Posterior vena cava (tissue), 2 donors: ENCODE measurements at places on chromosomes 13 and 19.
A peak's percentile ranks its signal among the peaks of the same experiment; 100 is the strongest.

GRCh38 chr19:2923510-2923909 is 21.3 kb downstream of the ZNF77 start:
- DNase-seq = no peak

GRCh38 chr19:46254776-46255175 is 25.2 kb downstream of the IGFL1 start:
- DNase-seq = no peak

DNA sequence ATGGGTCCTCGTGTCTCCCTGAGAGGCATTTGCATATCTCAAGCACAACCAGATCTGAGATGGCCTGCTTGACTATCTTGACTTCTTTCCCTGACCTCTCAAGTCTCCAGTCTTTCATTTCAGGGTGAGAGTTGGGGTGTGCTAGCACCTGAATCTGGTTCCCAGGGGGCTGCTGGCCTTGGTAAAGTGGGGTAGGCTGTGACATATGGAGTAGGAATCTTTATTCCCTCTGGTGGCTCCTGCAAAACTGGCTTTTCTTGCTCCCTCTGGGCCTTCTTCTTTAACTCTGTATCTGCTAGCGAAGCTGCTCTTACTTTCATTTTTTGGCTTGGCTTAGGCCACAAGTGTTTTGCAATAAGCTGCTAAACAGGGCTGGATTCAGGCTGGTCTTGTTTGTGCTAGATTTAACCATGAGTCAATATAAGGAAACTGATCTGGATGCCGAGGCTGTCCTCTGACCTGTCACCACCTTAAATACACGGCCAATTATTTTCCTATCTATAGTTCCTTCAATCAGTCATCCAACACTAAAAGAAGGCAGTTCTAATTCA is 42.3 kb downstream of the ZNF493 start:
- no peak for DNase-seq

GRCh38 chr19:8233370-8233769 is 24.2 kb downstream of the CERS4 start:
- no peak for DNase-seq

- no peak for DNase-seq
Measured at GRCh38 chr13:52156724-52157261, 2.6 kb downstream of the NEK3 start.

DNA sequence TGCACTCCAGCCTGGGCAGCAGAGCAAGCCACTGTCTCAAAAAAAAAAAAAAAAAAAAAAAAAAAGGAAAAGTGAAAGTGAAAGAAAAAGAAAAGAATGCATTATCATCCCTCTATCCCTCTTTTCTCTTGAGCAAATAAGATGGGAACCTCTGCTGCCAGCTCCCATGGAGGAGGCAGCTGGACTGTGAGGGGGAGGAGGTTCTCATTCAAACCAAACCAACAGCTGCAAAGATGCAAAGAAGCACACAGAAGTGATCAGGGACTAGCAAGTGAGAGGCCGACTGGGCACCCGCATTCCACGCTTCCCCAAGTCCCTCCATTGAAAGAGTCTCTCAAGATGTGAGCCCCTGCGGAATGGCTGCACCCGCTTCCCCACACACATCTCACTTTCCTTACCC is 63.5 kb downstream of the TSHZ3 start:
- no peak for DNase-seq

- no peak for DNase-seq
Measured at GRCh38 chr19:24127601-24128000, 40.6 kb downstream of the ZNF254 start.

- no peak for DNase-seq
Measured at GRCh38 chr13:56515441-56515840, 625.3 kb upstream of the PRR20A start.

GRCh38 chr13:51501096-51501495 is 48.3 kb upstream of the INTS6 start:
- DNase-seq = no peak

DNA sequence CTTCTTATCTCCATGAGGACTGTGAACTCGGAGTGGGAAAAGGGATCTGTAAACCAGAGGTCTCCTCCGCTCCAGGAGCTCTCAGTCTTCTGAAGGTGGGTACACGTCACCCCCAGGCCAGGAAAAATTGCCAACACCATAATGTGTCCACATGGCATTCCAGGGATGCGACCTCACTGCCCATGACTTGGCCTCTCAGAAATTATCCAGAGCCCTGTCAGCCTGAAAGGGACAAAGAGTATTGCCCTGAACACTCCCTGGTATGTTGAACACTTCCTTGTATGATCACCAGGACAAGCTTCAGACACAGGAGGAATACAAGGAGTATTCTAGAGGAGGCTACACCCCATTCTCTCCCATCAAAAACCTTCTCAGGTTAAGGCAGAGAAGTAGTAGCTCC is 81.0 kb upstream of the SLC7A1 start:
- no peak for DNase-seq

DNA sequence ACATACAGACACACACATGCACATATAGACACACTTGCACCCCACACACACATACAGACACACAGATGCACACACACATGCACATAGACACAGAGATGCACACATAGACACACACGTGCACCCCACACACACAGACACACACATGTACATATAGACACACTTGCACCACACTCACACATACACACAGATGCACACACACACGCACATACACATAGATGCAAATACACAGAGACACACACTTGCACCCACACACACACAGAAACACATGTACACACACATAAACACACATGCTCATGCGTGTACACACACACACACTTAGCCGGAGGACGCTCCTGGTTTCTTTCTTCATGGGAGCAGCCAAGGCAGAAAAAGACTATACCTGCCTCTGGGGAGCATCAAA is 10.0 kb downstream of the COL4A2 start:
- DNase-seq = peak; percentile 28

DNA sequence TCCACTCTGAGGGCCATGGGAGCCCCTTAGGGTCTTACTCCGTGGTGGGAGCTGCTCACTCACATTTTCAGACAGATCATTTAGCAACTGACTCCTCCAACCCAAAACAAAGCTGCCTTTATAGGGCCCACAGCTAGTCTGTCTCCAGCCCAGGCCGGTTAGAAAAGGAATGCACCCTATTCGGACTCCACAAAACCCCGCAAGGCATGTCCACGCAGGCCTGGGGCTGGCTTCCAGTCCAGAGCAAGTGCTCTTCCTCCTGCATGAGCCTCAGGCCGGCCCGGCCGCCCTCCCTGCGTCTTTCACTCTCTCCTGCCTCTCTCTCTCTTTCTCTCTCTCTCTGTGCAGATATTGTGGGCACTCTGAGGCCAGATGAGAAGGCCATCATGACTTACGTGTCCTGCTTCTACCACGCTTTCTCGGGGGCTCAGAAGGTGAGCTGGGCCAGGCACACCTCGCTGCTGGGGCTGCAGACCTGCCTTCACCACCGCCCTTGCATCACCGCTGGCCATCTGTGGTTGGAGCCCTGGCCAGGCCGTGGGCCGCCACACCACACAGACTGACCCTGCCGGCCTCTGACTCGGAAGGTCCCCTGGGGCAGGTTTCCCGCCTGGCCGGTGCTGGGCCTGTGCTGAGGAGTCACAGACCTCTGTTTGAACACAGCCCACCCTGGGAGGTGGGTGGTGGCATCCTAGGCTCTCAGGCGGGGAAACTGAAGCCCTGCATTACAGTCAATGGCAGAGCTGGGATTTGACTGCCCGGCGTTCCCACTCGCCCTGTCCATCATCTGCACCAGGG is 33.1 kb downstream of the CAPN12 start:
- no peak for DNase-seq

DNA sequence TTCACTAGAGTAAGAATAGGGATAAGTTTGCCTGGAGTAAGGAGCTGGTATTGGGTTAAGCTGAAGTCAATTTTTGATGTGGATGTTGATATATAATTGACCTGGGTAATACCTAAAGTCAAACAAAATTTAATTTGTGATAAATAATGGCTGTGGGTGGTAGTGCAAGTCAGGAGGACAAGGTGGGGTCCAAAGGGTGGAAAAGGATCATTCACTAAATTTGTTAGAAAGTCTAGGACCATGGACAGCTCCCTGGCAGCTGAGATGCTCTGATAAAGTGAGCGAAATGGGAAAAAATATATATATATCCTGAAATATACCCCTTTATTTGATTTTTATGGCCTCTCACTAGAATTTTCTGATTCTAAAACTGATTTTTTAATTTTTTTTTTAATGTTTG is 463.5 kb downstream of the GPC6 start:
- DNase-seq = no peak

- no peak for DNase-seq
Measured at GRCh38 chr19:12139269-12139668, 881 bp downstream of the ZNF20 start.

- DNase-seq = peak; percentile 85
Measured at GRCh38 chr13:26476111-26476781, 81.2 kb upstream of the WASF3 start.

- no peak for DNase-seq
Measured at GRCh38 chr19:41785653-41786052, 10.7 kb upstream of the CEACAM3 start.

GRCh38 chr19:4441994-4442818 is 15.4 kb downstream of the UBXN6 start:
- no peak for DNase-seq
